ENCODE measurements at places on chromosomes 7 and 10.
A peak's percentile ranks its signal among the peaks of the same experiment; 100 is the strongest.

GRCh38 chr7:30076411-30076810, 48.2 kb downstream of the PLEKHA8 start:
- DNase-seq: no peak

GRCh38 chr7:102184303-102184702, 102.4 kb upstream of the SH2B2 start:
- no peak for DNase-seq

- DNase-seq: no peak
These were observed 285.9 kb downstream of the ATRNL1 start for GRCh38 chr10:115379064-115379463.

GRCh38 chr7:71470326-71470725, 338.4 kb downstream of the GALNT17 start:
- DNase-seq: peak; percentile 28

GRCh38 chr10:16242859-16243613, 193.8 kb upstream of the PTER start:
- DNase-seq: no peak
